ENCODE measurements at places on chromosomes 4 and X.

DNA sequence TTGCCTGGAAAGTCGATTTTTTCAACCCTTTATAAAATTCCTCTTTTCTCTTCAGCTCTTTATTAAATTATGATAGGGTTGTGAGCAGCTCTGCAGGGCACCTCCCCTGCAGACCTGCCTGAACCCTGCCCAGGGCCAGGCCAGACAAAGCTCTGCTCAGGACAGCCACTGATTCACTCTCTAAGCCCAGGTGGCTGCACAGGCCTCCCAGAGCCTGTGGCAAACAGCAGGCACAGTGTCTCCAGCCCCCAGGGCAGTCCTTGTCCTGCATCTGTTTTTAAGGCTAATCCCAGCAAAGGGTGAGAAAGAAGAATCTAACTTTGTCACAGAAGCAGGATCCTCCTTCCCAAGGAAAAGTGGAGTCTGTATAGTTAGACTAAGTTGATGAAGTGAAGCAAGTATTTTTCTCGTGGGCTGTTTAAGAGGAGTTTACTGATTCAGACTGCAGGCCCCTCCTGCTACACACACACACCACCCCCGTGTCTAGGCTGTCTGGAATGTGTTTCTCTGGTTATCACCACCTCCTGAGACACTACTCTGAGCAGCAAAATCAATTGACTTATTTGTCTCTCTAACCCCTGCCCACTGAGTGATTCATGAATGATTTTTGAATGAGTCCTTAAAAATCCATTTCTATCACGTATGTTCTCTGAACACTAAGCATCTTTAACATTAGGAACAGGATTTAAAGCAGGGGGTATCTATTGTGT, 101.7 kb downstream of the CHIC2 start:
- DNase-seq = no peak

DNA sequence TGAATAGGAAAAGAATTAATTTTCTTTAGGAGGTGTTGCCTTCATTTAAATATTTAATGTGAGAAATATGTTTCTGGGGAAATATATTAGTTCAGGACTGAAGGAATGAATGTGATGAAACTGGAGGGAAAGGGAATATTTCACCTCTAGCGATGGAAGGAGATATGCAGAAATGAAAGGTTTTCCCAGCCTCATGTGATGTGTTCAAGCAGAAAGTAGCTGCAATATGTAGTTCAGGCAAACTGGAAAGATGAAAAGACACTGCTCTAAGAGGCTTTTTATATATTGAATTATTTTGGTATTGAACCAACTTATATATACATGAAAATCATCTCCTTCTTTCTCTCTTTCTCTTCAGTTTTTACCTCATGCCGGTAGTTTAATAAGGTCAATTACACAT, 3.4 kb downstream of the GRID2 start:
- no peak for DNase-seq

- DNase-seq = no peak
These were observed 63.1 kb downstream of the RELL1 start for GRCh38 chr4:37623125-37623524.

GRCh38 chr4:89196056-89196674, 84.8 kb downstream of the TIGD2 start:
- no peak for DNase-seq

Measured in heart right ventricle (tissue), 16 donors.